ENCODE measurements at places on chromosomes 7 and 10.

DNA sequence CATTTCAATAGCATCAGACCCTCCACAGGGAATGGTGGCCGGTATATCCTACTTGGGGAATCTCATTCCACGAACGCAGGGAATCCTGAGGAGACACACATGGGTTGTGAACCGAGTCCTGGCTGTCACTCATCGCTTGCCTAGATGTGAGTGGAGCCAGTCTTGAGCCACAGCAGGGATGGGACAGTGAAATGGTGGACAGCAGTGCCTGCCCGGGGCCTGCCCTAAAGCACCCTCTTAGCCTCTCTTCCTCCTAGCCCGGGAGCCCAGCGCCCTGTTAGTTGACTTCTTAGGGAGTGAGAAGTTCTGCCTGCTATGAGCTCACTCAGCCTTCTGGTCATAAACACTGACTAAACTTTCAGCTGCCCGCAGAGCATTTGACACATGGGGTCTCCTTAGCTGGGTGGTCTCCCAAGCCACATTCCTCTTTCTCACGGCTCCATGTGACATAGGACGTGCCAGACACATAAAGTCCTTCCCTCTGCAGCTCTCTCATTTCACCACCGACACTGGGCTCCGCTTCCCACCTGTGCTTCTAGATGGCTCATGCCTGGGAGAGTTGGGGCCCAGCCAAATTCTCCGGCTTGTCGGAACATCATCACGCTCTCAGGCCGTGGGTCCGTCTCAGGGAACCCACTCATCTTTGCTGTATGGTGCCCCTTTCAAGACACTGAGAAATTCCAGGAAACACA, 60.9 kb downstream of the TCERG1L start:
- DNase-seq, result no peak

- DNase-seq, result no peak
These were observed 312.7 kb upstream of the SP8 start for GRCh38 chr7:21099432-21099831.

DNA sequence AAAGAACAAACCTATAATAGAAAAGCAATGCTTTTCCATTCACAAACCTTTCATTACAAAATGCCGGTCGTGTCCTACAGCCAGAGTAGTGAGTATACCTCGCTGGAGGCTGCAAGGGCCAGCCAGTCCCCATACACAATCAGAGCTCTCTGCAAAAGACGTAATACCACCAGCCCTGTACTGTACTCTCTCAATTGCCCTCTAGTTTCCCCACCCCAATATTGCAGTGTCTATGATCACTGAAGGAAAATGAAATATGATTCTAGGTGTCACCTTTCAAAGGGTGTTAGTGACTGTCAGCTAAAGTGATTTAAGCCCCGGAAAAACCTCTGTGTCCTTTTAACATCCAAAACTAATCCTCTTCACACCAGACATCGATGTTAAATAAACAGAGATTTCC, 24.8 kb downstream of the PLXNA4 start:
- no peak for DNase-seq

DNA sequence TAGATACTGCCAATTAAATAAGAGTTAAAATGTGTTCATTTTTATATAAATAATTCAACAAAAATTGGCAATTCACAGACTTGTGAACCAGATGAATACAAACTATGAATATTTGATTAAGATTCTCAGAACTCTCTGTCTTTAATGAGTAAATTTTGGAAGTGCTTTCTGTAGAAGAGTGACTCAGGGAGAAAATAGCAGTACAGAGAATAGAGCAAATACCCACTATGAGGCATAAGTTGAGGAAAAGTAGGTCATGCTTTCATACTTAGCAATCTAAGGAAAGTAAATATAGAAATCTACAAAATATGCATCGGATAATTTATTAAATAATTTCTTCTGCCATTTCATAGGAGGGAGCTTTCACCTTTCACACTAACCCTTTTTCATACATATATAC, 117.7 kb upstream of the TMEM106B start:
- no peak for DNase-seq

GRCh38 chr10:131480861-131481260, 169.3 kb upstream of the TCERG1L start:
- DNase-seq, result no peak

- peak; percentile 30 for DNase-seq
These were observed 760 bp downstream of the CBX3 start for GRCh38 chr7:26202019-26202990.

GRCh38 chr7:117112640-117113039, 159.3 kb downstream of the ST7 start:
- DNase-seq, result no peak

DNA sequence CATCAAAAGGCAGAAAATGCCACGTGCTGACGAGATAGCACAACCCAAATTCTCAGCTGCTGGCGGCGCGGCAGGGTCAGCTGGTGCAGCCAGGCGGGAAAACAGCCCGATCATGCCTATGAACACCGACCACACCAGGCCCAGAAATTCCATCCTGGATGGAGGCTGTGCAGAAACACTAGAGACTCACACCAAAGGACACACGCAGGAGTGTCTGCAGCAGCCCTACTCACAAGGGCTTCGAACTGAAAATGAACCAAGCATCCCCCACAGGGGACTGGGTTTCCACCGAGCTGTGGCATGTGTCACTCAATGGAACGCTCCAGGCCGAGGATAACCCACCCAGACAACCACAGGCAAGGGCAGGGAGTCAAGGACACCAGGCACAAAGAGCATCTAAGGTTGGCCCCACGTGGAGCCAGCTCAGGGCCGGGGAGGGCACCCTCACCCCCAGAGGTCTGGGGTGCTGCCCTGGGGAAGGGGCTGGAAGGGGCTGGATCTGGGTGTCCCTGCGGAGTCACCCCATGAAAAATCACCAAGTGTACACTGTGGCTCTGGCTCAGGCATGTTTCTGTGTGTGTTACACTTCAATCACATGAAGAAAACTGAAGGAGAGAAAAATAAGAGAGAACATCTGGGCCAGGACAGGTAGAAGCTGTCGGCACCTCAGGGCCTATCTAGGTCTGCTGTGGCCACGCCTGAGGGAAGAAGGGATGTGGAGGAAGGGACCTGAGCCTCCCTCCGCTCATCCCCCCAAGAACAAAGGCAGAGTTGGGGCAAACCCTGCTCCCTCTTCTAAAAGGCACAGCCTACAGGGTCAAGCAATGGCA, 33.0 kb downstream of the RASGEF1A start:
- no peak for DNase-seq

- DNase-seq, result no peak
These were observed 157.5 kb downstream of the SLIT1 start for GRCh38 chr10:97028126-97028831.

GRCh38 chr7:115229401-115230105, 307.7 kb downstream of the MDFIC start:
- DNase-seq, result no peak

GRCh38 chr10:96496281-96496925, 17.3 kb downstream of the TLL2 start:
- no peak for DNase-seq

GRCh38 chr7:103809229-103809994, 180.0 kb downstream of the RELN start:
- DNase-seq, result no peak

DNA sequence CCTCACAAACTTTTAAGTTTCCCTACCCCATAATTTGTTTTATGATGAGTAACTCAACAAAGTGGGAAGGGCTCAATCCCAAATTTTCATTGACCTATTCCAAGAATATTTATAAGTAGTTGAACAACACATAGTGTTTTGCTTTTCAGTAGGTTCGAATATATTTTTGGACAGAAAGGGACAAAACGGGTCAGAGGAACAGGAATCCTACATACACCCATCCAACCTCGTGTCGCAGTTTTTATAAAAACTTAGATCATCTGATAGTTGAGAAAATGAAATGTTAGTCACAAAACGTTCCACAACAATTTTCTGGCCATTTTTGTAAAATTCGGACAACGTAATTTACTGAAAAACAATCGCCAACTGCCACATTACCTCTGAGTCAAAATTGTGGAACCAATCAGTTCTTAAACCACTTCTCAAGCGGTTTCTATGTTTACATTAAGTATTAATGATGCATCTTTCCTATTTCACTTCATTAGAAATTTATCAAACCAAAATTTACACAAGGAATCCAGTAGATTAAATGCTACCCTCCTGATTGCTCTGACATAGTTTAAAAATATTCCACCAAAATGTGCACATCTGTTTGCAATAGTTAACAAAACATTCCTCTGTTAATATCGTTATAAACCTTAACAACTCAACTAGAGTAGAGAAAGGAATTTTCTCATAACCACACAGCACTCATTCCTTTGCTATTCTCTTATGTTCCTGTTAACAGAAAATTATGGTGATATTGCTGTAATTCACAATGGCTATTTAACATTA, 6.3 kb downstream of the WNT16 start:
- no peak for DNase-seq

- DNase-seq, result no peak
These were observed 125.4 kb upstream of the BET1 start for GRCh38 chr7:94129443-94130140.

Measured in stimulated activated CD8-positive, alpha-beta memory T cell treated with anti-CD3 and anti-CD28 coated beads, Interleukin-7, amount 100 ng/mL, for 1 hour (primary cell).